ENCODE measurements at places on chromosomes 16 and 17.

- peak; percentile 34 for DNase-seq
Measured at GRCh38 chr17:36198831-36199465, 2.4 kb upstream of the CCL3L1 start.

- no peak for DNase-seq
Measured at GRCh38 chr16:29896841-29897240, 2.5 kb downstream of the SEZ6L2 start.

GRCh38 chr17:32795339-32795979 is 81.5 kb downstream of the MYO1D start:
- DNase-seq = no peak

DNA sequence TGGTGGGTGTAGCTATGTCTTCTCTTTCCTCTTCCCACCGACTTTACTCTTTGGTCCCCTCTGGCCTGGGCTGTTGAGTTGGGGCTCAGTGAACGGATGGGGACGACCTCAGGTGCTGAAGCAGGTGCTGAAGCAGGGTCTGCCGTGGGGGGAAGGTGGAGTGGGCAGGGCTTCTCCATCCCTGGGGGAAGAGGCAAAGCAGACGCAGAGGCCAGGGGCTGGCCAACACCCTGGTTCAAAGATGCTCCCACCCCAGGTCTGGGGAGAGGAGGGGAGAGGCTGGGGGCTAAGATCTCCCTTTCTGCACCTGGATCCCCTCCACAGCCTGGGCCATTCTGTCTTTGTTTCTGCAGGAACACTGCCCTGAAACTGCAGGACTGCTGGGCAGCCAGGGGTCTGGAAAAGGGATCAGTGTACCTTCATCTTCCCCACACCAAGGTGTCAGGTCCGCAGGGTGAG is 22.9 kb downstream of the ALOX12B start:
- DNase-seq = no peak

DNA sequence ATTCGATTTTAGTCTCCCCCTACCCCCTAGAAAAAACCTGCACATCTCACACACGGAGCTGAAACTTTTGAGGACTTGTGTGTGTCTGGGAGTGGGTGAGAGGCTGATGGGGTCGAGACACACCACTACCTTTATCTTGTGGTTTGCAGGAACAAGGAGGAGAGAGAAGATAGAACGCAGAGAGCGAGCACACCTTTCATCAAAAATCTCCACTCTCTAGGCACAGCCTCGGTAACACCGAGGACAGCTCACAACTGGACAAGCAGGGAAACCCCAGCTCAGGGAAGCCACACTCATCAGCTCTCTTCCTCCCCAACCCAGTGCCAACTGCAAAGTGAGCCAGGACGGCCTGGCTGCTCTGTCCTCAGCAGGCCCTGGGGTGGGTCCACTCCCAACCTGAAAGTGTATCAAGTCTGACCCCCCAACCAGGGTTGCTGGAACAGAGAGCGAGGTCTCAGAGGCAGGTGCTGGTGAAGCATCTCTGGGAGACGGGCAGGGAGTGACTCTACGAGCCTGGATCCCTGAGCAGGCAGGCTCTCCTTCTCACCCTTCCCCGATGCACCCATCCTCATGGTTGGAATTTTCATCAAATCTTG is 5.2 kb upstream of the GHDC start:
- DNase-seq = no peak

- DNase-seq = no peak
Measured at GRCh38 chr16:58419241-58419990, 27.1 kb downstream of the GINS3 start.

- DNase-seq = no peak
Measured at GRCh38 chr16:2295056-2295798, 27.3 kb upstream of the RNPS1 start.
